ENCODE measurements at places on chromosomes 1 and 21.

GRCh38 chr1:162279136-162279498 lies 97.5 kb downstream of the SPATA46 start:
- DNase-seq: no peak

DNA sequence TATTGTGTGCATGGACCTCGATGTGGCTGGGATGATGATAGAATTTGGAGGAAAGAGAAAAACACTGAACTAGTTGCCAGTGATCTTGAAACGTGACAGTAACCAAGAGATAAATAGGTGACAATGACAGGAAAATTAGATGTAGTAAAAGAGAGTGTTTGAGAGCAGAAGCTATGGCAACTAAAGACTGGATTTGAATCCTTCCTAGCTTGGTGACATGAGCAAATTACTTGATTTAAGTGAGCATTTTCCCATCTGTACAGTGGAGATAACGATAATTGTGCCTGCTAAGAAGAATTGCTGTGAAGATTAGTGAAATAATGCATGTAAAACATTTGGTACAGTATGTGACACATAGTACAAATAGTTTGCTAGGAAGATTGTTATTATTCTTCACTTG lies 12.7 kb downstream of the TTC3 start:
- no peak for DNase-seq

- DNase-seq: no peak
These were observed 1.1 kb downstream of the NR5A2 start for GRCh38 chr1:200028586-200029034.

GRCh38 chr1:212182171-212182570 lies 103.0 kb upstream of the PPP2R5A start:
- DNase-seq: no peak

- DNase-seq: no peak
These were observed 9.5 kb downstream of the DSCAM start for GRCh38 chr21:40837456-40837855.

GRCh38 chr1:91221017-91221416 lies 183.6 kb downstream of the HFM1 start:
- DNase-seq: no peak

DNA sequence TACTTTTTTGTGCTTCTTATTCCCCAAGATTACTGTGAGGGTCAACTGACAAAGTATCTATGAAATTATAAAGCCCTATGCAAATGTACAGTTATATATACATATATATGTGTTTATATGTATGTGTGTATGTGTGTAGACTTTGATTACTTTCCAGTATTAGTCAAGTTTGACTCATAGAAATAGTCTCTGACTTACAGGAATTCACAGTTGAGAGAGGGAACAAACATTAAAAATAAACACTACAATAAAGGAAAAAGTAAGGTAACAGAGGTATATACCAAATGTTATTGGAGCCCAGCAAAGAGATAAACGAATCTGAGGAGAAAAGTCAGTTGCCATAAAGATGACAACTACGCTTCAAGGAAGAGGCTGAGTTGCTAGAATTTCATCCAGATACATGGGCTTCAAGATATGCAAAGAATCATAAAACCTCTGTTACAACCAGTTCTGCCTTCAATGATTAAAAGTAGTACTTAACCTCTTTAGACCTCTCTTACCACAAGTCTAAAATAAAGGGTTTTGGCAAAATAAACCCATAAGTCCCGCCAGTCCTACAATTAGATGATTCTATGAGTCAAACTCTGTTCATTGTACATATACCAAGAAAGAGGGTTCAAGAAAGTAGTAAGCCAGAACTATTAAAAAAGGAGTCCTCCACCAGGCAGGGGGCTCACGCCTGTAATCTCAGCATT lies 7.2 kb downstream of the IFT25 start:
- DNase-seq: no peak

DNA sequence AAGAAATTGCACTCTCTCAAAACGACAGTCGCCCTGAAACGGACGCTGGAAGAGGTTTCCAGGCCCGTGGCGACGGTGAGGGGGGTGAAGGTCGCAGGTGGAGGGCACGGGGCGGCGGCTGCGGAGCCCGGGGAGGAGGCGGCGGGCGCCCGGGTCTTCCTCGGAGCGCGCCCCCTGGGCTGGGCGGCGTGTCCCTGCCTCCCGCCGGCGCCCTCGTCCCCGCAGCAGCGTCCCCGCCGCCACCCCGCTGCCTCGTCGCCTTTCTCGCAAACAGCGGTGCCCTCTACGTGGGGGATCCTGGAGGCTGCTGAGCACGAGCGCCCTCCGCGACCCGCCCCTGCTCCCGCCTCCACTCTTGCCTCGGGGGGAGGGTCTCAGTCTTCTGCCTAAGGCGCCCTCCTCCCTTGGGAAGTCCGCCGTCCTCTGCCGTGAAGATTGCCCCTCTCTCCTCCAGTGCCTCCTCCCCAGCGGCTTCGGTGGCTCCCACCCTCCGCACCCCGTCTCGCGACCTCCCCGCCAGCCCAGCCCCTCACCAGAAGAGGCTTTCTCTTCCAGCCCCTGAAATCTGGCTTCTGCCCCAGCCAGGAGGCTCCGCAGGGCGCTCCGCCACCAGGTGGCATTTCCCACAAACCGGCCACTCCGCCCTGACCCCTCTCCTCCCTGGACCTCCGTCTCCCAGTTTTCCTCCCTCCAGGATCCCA lies 227.4 kb downstream of the SDCCAG8 start:
- DNase-seq: no peak

DNA sequence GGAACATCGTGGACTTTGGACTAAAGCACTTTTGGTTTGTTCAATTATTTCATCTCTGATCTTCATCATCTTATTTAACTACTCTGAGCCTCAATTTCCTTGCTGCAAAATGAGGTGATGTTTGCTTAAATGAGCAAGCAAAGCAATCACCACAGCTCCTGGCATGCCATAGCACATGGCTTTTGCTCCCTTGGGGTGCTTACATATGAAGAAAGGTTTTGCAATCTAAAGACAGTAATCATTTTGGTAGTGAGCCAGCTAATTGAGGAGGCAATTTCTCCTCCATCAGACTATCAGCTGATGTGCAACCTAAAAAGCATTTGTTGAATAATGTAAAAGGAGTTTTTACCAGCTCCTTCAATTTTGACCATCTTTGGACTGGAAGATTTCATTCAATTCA lies 68.8 kb upstream of the KCNJ15 start:
- DNase-seq: no peak

DNA sequence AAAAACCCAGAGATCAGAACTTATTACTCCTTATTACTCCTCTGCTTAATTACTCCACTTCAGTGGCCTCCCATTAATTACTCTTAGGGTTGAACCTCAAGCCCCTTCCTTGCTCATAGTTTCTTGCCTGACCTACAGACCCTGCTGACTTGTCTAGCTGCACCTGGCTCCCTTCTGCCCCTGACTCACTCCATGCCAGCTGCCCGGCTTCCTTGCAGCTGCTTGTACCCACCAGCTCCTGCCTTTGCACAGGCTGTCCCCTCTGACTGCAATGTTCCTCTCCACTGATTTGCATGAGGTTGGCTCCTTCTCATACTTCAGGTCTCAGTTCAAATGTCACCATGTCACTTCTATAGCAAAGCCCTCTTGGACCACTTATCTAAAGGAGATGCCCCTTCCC lies 1.9 kb upstream of the PTPRU start:
- DNase-seq: no peak

- no peak for DNase-seq
These were observed 30.5 kb downstream of the ZBTB8OS start for GRCh38 chr1:32619701-32620485.

DNA sequence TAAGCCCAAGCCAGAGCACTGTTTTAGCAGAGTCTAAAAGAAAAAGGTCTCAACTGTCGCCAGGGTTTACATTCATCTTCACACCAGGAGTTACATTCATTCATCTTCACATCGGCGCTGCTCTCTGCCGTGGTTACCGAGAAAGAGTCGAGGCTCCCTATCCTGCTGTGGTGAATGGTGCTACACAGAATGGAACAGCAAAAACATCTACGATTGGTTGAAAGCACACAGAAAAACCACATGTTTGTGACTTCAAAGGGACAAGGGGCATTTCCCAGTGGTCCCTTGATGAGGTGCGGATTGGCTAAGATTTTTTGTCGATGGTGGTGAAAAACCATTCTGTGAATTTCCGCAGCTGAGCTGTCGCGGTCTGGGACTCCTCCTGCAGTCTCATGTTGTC lies 231.1 kb downstream of the SIPA1L2 start:
- no peak for DNase-seq

DNA sequence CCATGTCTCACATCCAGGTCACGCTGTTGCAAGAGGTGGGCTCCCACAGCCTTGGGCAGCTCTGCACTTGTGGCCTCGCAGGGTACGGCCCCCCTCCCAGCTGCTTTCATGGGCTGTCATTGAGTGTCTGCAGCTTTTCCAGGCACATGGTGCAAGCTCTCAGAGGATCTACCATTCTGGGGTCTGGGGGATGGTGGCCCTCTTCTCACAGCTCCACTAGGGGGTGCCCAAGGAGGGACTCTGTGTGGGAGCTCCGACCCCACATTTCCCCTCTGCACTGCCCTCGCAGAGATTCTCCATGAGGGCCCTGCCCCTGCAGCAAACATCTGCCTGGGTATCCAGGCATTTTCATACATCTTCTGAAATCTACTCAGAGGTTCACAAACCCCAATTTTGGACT lies 219.4 kb downstream of the LRRC7 start:
- no peak for DNase-seq

DNA sequence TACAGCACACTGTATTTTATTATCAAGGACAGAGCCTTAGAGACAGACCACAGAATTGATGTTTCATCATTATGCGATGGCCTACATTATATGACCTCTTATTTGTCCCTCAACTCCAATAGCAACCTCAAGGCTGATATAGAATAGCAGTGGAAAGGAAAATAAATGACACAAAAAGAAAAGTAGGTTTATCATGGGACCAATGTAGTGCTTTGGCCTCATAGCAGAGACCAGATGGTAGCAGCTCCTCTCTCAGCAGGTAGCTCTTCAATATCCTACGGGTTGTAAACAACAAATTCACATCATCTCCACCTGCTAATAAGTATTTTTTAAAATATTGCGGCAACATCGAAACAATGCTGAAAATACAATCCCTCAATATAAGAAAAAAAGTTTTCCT lies 25.2 kb downstream of the ANP32E start:
- no peak for DNase-seq

GRCh38 chr1:62625415-62625814 lies 28.1 kb downstream of the ANGPTL3 start:
- no peak for DNase-seq

DNA sequence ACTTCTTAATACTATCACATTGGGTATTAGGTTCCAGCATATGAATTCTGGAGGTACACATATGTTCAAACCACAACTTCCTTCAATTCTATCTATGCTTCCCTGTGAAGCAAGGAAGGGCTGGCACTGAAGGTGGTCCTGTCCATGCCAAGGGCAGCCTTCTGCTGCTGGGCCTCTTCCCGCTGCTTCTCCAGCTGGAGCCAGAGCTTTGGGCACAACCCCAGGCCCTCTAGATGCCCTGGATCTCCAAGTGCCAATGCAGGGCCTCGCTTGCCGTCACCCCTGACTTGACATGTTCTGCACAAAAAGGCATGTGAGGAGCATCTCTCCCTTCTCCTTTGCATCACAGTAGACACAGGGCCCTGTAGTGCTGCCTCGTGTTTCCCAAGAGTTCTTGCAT lies 62.6 kb downstream of the STYXL2 start:
- DNase-seq: no peak

GRCh38 chr1:87200875-87201638 lies 127.6 kb upstream of the LMO4 start:
- no peak for DNase-seq

- peak; percentile 58 for DNase-seq
These were observed 576 bp downstream of the CCN1 start for GRCh38 chr1:85580872-85581801.

GRCh38 chr1:5503556-5504363 lies 488.5 kb downstream of the NPHP4 start:
- no peak for DNase-seq

GRCh38 chr21:35521293-35521692 lies 472.2 kb upstream of the RUNX1 start:
- no peak for DNase-seq

DNA sequence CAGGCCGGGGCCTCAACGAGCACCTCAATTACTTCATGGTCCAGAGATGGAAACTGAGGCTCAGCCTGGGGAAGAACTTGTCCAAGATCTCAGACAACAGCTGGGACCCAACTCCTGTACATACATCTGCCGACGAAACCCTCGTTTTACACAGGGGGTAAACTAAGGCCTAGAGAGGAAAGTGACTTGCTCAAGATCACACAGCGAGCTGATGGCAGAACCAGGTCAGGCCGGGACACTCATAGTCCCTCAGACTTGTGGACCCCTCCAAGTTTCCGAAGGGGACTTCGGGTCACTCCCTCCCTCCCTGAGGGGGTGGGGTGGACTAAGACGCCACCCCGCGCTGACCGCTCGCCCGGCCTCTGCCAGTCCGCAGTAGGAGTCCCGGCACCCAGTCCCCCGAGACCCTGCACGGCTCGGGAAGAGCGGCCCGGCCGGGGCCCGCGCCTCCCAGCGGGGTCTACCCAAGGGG lies 430 bp downstream of the WASF2 start:
- DNase-seq: peak; percentile 38

GRCh38 chr1:3779912-3780416 lies 7.4 kb downstream of the SMIM1 start:
- DNase-seq: no peak

GRCh38 chr1:244839656-244840055 lies 4.2 kb downstream of the COX20 start:
- no peak for DNase-seq

- DNase-seq: no peak
These were observed 128.2 kb upstream of the HOOK1 start for GRCh38 chr1:59686574-59686973.

- no peak for DNase-seq
These were observed 430.1 kb upstream of the ESRRG start for GRCh38 chr1:217153361-217153760.

GRCh38 chr1:232667778-232668165 lies 37.8 kb upstream of the SIPA1L2 start:
- DNase-seq: no peak

DNA sequence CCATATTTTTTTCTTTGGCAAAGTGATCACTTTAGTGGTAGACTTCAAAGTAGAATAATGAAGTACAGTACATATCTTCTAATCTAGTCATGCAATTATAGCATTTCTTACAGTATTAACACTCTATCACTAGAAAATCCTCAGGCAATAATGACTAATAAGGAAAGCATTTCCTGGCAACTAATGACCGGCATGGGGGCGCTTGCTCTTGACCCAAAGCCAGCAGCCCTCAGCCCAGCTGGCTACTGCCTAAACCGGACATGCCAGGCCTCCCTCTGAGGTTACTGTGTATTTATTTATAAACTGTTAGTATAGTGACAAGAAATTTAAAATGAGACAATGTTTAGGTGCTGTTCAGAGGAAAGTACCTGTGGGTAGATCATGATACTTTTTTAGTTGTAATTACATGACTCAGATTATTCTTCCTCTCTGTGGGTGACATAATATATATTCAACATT lies 633.8 kb downstream of the PTPRC start:
- DNase-seq: no peak

- no peak for DNase-seq
These were observed 30.1 kb downstream of the SH3BGR start for GRCh38 chr21:39481886-39482285.

DNA sequence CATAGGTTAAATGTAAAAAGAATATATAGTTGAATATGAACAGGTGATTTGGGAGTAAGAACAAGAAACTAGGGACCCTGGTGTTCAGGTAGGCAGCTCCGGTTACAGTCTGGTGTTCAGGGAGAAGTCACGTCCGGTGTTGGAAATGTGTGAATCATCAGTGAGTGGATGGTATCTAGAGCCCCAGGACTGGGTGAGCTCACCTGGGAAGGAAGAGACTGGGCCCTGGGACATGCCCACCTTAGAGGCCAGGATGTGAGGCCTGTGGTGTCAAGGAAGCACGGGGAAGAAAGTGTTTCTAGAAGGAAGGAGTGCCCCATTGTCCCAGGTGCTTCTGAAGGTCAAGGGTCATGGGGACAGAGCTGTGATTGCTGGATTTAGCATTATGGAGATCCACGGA lies 1.5 kb upstream of the GJB3 start:
- DNase-seq: no peak

All from T-helper 1 cell (primary cell).